Fibroblast of skin of right quadriceps (primary cell): ENCODE measurements at places on chromosomes 11 and 22.

DNA sequence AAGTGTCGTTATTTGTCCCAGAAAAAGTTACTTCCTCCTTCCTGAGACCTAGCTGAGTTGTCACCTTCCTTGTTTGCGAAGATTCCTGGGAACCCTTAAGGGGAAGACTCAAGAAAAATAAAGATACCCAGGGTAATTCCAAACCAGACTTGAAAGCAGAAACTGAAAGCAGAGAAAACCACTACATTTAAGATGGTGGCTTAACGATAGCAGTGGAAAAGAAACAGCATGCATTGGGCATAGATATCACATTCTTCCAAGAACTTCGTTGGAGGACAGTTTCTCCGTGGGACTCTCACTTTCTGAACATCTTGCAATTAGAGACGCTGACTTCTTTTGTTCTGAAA is 89.1 kb downstream of the FAM76B start:
- DNase-seq: no peak

- DNase-seq: no peak
Observed at GRCh38 chr22:23279781-23280180, 99.5 kb downstream of the BCR start.

DNA sequence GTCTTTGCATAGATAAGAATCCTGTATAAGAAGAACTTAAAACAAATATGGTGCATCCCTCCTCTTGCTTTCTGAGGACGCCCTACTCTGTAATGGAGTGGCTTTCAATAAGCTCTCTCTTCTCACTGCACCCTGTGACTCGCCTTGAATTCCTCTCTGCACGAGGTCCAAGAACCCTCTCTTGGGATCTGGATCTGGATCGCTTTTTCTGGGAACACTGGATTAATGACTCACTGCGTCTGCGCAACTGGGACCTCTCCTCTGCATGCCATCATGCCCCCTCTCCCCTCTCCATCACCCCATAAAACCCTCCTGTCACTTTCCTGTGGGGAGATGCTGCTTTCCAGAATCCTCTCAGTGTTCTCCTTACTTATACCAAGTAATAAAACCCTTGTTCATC is 15.1 kb upstream of the CABP2 start:
- no peak for DNase-seq

DNA sequence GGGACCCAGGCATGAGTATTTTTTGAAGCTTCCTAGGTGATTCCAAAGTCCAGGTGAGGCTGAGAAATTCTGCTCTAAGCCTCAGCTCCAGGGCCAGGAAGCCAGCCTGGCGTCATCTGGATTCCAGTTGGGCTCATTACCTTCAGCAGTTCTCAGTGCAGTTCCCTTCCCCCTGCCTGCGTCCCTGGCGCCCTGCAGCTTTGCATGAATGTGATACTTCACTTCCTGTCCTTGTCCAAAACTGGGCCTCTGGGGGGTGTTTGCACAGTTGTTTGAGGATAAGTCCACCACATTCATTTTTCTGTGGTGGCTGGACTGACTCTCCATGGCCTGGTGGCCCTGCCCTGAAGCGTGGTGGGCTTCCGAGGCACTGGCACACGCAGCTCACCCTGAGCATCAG is 98.1 kb downstream of the TENM4 start:
- peak; percentile 44 for DNase-seq

GRCh38 chr11:11604370-11604990 is 17.3 kb downstream of the GALNT18 start:
- DNase-seq: no peak

DNA sequence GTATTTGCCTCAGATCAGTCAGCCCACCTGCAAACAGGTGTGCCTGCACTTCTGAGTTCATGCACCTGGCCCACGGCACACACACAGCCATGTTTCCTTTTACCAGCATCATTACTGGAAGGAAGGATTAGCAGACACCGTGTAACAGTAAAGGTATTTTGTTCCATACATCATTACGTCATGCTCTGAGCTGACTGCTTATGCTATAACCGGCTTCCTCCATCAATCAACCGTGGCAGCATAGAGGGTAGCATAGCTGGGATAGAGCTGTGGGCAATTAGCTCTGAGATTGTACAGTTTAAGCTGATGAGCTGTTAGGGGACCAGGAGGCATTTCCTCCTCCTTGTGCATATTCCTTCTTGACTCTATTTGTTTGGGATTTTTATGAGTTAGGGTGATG is 102.4 kb downstream of the ME3 start:
- DNase-seq: peak; percentile 46
